ENCODE measurements at places on chromosomes 1 and 21.

DNA sequence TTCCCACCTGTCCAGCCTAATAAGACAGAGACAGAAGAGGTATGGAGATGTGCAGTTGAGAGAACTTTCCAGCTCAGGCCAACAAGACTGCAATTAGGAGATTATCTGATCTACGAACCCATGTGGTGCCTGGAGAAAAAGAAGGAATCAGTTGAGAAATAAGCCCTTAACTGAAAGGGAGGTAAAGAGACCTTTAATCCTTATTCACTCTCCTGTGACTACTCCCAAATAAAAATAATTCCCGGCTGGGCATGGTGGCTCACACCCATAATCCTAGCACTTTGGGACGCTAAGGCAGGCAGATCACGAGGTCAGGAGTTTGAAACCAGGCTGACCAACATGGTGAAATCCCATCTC is 31.9 kb upstream of the SARS1 start:
- DNase-seq = no peak

DNA sequence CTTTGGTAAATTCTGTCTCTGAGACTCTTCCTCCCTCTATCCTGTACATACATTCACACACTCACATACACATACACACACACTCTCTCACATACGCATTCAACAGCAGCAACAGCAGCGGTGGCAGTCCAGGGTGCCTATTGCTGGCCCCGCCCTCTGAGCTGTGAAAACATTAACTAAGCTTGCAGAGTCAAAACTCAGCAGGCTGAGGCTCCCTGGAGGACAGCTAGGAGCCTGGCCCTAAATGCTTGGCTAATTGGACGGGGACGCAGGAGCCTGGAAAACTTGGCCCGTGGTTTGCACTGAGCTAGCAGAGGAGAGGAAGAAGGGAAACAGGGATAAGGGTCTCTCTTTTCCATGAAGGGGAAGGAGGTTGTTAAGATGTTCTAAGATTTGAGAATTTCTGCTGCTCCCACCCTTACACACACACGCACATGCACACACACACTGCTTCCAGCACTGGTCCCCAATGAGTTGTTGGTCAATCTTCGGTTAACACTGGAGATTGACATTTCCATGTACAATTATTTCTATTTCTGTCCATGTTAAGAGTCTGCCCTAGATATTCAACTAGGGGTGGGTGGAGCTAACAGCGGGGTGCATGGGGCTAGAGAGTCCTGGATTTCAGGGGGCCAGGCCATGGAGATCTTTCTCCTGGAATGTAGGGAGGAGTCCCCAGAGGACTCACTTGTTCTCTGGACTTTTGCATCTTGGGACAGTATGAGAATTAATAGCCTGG is 94.2 kb downstream of the PLXNA2 start:
- no peak for DNase-seq

DNA sequence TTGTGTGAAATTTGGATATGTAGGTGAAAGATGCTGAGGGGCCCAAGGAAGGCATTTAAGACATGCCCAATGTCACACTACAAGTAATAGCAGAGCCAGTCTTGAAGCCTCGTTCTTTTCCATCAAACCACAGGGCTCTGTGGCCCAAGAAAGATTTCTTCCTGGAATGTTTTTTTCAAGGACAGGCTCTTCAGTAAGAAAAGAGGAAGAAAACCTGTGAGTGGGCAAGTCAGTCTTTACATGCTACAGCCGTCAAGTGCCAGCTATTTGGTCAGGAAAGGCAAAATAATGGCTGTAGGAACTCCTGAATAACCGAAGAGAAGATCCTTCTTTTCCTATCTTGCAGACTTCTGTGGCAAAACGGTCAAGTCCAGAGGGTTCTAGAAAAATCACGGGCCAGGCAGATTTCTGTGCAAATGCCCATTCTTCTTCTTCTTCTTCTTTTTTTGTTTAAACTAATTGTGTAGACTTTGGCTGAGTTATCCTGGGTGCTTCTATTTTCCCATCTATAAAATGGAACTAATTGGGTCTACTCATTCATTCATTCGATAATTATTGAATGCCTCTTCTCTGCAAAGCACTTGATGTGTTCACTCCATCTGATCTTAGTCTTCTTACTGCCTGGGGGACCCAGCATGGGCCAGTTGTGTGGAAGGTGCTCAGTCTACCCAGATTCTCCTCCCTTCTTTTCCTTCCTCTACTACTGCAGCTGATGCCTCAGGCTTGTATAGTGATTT is 1.9 kb upstream of the ID3 start:
- no peak for DNase-seq

- no peak for DNase-seq
Measured at GRCh38 chr21:42836767-42837301, 42.5 kb downstream of the WDR4 start.

DNA sequence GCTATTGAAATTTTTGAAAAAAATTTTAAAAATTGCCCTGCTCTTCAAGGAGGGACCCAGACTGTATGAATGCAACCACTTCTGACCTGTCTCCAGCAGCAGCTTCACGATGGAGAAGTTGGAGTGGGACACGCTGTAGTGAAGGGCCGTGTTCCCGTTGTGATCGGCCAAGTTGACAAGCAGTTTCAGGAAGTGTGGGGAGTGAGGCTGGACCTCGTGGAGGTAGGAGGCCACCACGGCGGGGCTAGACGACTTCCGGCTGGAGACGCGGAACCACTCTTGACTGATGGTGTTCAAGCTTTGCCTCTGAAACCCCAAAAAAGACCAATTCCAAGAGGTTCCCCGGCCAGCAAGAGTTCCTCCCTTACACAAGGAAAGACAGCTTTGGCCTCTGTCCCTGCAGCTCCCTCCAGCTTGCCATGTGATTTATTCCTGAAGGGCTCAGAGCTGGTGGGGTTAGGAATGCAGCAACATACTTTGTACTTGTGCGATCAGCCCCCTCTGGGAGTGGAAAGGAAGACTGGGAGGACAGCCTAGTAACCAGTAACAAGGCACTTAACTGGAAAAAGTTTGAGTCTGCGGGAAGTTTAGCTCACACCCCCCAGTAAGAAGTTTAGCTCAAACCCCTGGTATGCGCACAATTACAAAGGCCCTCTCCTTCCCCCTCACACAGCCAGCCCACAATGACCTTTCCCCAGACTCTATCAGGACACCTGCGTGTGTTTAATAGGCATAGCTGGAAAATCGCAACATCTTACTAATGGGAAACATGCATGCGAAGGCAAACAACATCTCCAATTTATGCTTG is 56.0 kb downstream of the KANK4 start:
- no peak for DNase-seq

DNA sequence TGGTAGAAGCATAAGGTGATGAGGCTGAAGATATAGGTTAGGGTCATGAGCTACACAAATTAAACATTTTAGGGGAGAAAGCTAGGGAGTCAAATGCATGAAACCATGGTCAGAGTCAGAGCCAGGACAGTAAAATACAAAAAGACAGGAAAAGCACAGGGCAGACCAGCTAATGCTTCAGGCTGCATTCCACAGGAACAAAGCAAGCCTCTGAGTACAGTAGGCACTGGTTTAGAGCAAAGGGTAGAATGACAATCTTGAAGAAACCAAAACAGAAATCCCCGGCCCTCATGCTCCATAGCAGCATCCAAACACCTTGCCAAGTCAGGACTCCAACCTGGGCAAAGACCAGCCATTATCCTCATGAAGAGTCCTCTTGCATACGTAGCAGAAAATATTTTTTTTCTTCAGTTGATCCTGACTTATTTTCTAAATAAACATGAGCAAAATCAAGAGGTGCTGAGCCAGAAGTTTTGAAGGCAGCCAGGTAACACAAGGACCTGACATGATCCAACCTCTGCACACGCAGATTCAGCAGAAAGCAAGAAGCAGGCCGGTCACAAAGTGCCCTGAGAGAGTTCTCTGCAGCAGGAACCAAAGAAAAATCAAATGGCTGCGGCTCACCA is 273.1 kb downstream of the TTLL7 start:
- DNase-seq = no peak

DNA sequence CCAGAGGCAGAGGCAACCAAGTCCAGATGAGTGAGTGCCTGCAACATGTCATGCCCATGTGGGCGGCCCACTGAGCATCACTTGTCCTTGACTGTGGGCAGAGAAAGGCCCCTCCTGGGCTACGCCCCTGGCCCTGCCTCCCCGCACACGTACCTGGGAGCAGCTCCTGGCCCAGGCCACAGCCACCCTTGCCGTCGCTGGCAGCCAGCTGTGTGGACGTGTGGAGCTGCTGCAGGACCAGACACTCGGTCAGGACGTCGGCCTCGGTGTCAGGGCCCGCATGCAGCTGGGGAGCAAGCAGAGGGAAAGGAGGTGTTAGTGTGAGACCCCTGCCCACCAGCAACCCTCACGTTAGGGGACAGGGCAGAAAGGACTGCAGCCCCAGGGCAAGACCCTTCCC is 61.3 kb downstream of the DMRTB1 start:
- DNase-seq = no peak

GRCh38 chr21:43956019-43956669 is 56.0 kb upstream of the TRAPPC10 start:
- DNase-seq = no peak

DNA sequence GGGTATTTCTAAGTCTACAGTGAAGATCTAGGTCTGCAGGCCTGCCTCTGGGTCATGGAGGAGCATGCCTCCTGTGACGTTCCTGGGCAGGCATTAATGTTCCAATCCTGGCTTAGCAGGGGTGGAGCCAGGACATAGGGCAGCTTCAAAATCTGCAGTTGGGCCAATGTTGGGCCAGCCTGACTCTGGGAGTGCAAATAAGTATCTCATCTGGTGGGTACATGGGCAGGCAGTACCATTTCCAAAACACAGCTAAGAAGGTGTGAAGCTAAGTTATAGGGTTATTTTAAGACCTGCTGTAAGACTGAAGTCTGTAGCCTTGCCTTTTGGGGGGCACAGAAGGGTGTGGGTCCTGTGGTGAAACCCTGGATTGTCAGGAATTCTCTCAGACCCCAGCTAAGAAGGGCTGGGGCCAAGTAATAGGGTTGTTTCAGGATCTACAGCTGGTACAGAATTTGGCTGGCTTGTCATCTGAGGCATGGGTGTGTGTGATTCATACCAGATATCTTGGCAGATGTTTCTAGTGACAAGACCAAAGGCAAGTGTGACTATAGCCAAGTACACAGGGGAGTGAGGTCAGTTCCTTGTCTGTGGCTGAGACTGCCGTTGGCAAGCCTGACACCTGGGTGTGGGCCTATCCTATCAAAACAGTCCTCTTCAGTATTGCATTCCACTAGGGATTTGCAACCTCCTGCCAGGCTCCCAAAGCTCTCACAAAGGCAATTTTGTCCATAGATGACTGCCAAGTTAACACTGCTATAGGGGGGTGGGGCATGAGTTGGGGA is 468.7 kb upstream of the B3GALT2 start:
- peak; percentile 19 for DNase-seq

- no peak for DNase-seq
Measured at GRCh38 chr1:1073743-1074587, at the start of gene RNF223. Gene RNF223, minus strand, starts transcription at chr1:1074306. Its CDS starts 1,740 bp downstream, at chr1:1072566.

DNA sequence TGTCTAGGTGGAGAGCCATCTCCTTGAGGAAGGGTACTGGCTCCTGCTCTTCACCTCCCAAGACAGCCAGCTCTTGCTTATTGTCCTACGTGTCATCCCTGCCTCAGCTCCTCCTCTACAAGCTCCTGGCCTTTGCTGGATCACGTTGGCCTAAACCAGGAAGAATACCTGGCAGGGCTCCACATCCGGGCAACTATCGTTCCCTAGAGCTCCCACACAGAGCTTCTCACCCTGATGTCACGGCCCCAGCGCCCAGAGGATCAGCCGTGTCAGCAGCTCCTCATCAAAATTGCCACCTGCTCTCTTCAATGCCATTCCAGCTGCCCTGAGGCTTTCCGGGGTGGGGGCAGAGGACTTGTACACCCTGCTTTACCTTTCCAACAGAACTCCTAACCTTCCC is 1.9 kb upstream of the TPM3 start:
- peak; percentile 87 for DNase-seq

DNA sequence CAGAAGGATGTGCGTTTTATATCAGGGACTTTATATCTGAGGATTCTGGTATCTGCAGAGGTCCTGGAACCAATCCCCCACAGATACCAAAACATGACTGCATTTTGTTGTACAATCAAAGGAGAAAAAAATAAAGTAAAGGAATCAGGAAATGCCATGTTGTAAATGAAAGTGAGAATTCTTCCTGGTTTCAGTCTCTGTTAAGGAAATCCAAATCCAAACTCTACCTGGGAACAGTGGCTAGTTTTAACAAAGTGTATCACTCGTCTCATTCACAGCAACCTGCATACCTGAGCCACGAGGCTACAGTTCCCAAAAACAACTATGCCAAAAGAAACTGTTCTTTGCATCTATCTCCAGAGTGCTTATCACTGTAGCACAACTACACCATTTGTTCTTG is 77.3 kb upstream of the ATF3 start:
- DNase-seq = no peak

DNA sequence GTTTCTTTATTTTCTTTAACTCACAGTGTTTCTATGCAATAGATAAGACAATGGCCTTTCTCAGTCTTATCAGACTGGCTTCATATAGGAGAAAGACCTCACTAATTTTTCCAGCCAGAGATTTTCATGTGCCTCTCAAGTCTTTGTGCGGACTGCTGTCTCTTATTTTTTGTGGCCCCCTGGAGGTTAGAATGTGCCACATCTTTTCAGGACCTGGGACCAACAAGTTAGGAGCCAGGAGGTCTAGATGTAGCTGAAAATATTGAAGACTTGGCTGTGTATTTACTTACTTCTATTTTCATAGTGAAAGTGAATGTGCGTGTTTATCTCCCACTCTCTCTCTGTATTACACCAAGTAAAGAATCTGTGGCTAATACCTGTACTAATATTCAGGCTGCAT is 42.1 kb upstream of the CFHR3 start:
- no peak for DNase-seq

GRCh38 chr21:44020551-44020950 is 8.4 kb downstream of the TRAPPC10 start:
- DNase-seq = no peak

DNA sequence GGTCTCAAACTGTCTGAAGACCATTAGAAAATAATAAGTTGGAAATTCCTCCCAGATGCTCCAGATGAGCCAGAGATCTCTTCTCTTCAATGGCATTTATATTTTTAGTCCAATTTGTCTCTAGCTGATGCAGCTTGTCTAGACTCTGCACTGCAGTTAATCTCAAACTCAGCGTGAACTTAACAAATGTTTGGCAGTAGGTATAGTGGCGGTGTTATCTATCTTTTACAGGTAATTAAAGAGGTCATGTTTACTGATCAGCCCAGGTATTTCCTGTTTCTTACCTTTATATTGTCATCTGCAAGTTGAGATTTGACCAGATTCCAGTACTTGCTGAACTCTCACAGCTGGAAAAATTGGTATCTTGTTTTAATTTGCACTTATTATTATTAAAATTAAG is 1024.5 kb upstream of the ADGRL2 start:
- no peak for DNase-seq

DNA sequence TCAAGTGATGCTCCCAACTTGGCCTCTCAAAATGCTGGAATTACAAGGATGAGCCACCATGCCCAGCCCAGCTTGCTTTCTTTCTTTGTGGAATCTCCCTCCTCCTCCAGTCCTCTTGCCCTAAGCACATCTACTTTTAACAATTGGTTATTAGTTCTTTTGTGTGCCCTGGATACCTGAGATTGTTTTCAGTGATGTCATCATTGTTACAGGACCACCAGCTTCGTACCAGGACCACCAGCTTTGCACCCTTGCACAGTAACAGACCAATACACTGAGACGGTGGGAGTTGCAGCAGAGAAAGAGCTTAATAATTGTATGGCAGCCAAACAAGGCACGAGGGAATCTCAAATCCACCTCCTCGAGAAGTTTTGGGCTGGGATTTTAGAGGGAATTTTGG is 71.3 kb downstream of the CNIH3 start:
- DNase-seq = no peak
